Neural progenitor cell (in vitro differentiated cells): ENCODE measurements at places on chromosomes 7 and 10.

DNA sequence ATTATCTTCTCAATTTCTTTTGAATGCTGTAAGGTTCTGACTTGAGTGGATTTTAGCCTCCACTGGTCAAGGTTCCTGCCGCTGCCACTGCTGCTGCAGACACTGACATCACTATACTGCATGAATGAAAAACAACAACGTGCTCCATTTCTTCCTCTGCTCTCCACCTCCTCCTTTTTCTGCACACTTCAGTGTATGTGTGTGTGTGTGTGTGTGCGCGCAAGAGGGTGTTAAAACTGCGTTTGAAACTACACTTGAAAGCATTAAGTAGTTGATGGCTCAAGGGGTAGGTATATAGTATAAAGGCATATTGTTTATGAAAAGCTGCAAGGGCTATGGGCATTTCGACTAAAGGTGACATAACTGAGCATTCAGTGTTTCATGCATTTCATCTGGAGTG is 3.5 kb downstream of the GLCCI1 start:
- peak; percentile 29 for DNase-seq

- no peak for DNase-seq
These were observed 81.8 kb downstream of the TNS3 start for GRCh38 chr7:47500103-47500563.

GRCh38 chr7:143408252-143408685 is 387 bp downstream of the EPHA1 start:
- DNase-seq = peak; percentile 52

DNA sequence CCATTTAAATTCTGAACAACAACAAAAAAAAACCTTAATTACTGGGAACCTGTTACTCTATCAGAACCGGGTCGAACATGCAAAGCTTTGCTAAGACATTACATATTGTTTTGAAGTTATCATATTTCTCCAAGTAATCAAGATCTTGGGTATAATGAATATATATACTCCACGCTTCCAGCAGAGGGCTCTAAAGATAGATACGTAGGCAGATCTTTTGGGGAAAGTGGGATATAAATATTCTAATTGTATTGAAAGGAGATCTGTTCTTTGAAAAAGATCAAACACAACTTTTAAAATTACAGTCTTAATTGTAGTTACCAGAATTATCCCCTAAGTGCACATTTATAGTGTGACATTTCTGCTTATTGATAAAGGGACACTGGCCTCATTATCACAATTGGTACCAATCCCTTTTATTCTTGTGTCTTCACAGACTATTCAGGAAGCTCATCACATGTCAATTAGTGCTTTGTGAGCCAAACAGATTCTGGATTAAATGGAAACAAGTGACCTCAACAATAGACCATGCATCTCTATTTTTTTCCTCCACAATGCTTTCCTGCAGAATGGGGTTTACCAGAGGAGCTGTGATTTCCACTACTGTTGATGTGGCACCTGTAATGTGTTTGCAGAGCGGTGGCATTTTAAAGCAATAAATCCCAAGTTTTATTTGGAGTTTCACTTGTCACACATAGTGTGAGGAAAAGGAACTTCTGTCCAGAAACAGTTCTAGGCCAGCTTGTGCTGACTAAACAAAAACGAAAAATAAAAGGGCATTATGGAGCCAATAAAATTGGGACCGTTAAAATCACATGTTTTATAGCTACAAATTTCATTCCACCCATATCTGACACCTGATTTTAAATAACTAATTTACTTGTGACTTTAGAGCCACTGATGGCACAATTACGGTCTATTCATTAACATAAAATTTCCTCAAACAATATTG is 122.4 kb downstream of the CTTNBP2 start:
- DNase-seq = peak; percentile 58

- DNase-seq = no peak
These were observed 3.8 kb upstream of the CLDN3 start for GRCh38 chr7:73773700-73774517.

GRCh38 chr7:45026984-45027773 is 27.2 kb downstream of the CCM2 start:
- no peak for DNase-seq

GRCh38 chr7:927031-927671 is 27.3 kb downstream of the ADAP1 start:
- no peak for DNase-seq

DNA sequence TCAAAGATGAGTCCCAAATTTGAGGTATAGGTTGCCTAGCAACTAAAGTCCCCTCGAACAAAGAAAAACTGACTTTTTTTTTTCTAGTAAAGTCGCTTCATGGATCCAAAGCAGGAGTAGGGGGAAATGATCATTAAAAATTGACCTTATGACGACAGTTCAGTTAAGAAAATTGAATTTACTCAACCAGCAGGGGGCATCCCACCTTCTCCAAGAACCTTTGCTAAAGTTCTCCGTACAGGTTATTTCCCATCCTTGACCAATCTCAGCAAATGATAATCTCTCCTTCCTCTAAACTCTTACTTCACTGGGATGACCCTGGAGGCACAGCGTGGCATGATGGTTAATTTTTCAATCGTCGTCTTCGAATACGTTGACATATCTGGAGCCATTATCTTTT is 228.3 kb downstream of the CALN1 start:
- DNase-seq = peak; percentile 56

DNA sequence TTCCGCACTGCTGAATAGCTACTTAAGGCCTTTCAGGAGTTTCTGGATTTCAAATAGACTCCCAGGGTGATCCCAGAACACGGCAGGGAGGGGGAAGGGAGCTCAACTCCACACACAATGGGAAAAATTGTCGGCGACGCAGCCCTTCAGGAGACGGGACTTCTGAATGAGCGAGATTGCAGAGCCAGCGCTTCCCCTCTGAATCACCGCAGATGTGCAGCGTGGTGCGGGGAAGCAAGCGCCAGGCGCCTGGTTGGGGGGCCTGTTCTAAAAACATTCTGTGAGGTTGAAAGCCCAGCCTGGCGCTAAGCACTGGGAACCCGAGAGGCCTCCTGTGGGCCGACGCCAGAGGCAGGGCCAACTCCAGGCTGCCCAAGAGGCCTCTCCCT is 163.3 kb downstream of the MAD1L1 start:
- peak; percentile 85 for DNase-seq

- DNase-seq = no peak
These were observed 165.9 kb downstream of the PLXNA4 start for GRCh38 chr7:132410385-132410784.

GRCh38 chr7:10646194-10646593 is 327.5 kb upstream of the PHF14 start:
- DNase-seq = no peak

DNA sequence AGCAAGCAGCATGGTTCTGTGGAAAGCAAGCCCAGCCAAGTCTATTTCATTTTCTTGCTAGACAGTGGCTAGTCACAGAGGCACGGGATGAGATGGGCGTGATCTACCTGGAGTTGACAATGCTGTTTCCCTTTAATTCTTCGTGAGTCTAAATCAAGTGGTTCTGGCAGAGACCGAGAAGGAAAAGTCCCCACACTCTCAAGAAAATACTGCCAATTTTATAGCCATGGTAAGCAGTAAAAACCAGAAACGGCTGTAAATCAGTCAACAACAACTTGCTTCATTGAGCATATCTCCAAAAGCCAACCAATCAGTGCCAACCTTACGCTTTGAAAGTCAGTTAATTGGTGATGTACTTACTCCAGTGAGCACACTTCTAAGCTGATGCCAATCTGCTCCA is 223.4 kb downstream of the SEC23IP start:
- DNase-seq = no peak

GRCh38 chr10:114346176-114347031 is 57.9 kb downstream of the AFAP1L2 start:
- DNase-seq = no peak

- peak; percentile 9 for DNase-seq
These were observed 600.0 kb downstream of the PHTF2 start for GRCh38 chr7:78398576-78398975.

GRCh38 chr10:106978756-106979155 is 185.8 kb downstream of the SORCS1 start:
- DNase-seq = no peak

GRCh38 chr10:109737626-109738025 is 185.7 kb downstream of the XPNPEP1 start:
- no peak for DNase-seq

- no peak for DNase-seq
These were observed 21.4 kb downstream of the POT1 start for GRCh38 chr7:124908259-124908658.

GRCh38 chr10:110207011-110207804 is at the start of gene MXI1:
MXI1 (plus strand) TSS chr10:110207605; CDS start chr10:110207809, 204 bp downstream.
- peak; percentile 88 for DNase-seq

GRCh38 chr10:56927701-56928100 is 566.6 kb upstream of the ZWINT start:
- DNase-seq = no peak

GRCh38 chr7:90267263-90267858 is 22.4 kb downstream of the CFAP69 start:
- no peak for DNase-seq

GRCh38 chr7:42227936-42228591 is 8.9 kb downstream of the GLI3 start:
- peak; percentile 74 for DNase-seq

DNA sequence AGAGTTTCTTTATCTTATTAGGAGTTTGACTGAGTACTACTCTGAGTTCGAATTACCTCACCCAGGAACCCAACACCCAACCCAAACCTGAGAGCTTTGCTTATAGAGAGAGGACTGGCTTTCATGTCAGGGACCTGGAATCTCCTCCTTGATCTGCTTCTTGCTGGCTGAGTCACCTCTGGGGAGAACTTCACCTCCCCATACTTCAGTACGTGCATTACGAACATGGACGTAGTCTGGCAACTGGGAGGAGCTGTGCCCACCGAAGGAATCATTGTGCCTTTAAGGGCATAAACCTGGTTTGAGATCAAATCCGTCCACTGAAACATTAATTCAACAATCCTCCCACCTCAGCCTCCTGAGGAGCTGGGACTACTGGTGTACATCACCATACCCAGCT is 12.2 kb upstream of the PSAP start:
- no peak for DNase-seq

DNA sequence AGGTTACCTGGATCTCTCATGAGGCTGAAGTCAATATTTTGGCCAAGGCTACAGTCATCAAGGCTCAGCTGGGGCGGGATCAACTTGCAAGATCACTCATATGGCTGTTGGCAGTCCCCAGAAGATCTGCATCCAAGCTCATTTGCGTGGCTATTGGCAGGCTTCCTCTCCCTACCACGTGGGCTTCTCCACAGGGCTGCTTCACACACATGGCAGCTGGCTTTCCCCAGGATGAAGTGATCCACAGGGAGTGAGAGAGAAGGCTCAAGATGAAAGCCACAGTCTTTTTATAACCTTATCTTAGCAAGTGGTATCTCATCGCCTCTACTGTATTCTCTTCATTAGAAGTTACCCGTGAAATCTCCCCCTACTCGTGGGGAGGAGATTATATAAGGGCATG is 167.4 kb downstream of the TMEM26 start:
- no peak for DNase-seq

- DNase-seq = no peak
These were observed 93.3 kb upstream of the RET start for GRCh38 chr10:42983591-42983990.

- no peak for DNase-seq
These were observed 33.9 kb downstream of the ENTPD1 start for GRCh38 chr10:95789902-95790301.

DNA sequence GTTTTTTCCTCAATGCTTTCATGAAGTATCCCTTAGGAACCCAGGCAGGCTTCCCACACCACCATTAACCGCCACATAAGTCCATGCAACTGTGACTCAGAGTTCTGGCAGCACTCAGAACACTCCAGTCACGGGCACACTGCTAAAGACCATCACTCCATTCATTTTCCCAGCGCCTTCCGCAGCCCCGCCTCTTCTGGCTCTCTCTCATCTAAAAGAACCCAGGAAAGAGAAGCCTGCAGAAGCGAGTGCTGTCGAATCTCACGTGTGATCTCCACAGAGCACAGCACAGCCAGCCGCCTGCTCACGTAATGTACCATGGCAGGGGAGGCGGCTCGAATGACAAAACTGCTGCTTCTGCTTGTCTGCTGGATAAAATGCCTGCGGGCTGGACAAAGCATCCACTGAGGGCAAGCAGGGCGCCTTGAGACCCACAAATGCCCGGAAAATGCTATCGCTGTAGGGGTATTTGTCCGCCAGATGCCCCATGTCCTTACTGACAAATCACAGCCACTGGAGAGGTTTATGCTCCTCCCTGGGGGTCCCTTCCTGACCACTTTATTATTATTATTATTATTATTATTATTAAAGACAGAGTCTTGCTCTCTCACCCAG is 1.8 kb downstream of the PSMG3 start:
- no peak for DNase-seq

DNA sequence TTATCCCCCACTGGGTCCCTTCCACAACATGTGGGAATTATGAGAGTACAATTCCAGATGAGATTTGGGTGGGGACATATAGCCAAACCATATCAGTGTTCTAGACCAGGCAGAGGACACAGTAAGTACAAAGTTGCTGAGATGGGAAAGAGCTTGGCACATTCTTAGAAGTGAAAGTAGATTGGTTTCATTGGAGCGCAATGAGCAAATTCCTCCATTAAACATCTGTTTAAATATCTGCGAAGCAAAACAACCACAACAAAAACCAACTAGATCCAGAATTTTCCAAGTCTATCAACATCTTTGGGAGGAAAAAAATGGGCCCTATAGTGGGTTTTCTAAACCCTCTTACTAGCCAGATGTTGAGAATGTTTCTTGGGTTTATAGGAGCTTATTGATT is 80.0 kb upstream of the STEAP1B start:
- DNase-seq = no peak

- peak; percentile 23 for DNase-seq
These were observed 1.4 kb upstream of the IL6 start for GRCh38 chr7:22725585-22725984.

GRCh38 chr7:83502636-83503035 is 146.3 kb downstream of the SEMA3E start:
- DNase-seq = no peak

DNA sequence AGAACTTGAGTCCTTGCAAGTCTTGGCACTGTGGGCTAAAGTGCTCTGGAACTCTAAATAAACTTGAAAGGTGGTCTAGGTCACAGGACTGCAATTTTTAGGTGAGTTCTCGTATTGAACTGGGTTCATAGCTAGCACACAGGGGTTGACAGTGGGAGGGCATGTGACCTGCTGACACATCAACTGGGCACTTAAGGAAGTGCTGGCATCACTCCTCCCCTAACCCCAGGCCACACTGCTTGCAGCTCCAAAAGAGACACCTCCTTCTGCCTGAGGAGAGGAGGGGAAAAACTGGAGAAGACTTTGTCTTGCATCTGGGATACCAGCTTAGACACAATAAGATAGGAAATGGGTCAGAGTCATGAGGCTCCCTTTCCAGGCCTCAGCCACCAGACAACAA is 38.0 kb upstream of the AASS start:
- no peak for DNase-seq

- DNase-seq = peak; percentile 84
These were observed 23.7 kb downstream of the EPHB4 start for GRCh38 chr7:100803398-100804161.

GRCh38 chr7:33673029-33673700 is 232.2 kb upstream of the BMPER start:
- DNase-seq = peak; percentile 26
